ENCODE measurements at places on chromosomes 5 and 9.

DNA sequence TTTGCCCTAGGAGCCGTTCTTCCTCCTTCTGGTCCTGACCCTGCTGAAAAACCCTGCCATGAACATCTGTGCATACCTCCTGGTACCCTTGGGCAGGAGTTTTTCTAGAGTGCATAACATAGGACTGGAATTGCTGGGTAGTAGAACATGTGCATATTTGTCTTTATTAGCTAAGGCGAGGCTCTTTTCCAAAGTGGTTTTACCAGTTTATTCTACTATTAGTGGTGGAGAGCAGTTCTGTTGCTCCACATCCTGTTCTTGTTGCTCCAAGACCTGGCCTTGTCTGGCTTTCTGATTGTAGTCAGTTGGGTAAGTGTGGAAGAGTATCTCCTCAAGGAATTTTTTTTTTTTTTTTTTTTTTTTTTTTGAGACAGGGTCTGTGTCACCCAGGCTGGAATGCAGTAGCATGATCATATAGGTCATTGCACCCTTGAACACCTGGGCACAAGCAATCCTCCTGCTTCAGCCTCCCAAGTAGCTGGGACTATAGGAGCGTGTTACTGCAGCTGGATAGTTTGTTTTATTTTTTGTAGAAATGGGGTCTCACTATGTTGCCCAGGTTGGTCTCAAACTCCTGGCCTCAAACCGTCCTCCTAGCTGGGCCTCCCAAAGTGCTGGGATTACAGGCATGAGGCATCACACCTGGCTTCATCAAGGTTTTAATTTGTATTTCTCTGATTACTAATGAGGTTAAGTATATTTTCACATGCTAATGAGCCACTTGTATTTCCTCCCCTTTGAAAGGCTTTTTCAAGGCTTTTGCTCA lies 85.2 kb downstream of the SPRY4 start:
- DNase-seq, result no peak

GRCh38 chr9:117302487-117302886 lies 112.4 kb downstream of the ASTN2 start:
- no peak for DNase-seq

GRCh38 chr5:107601076-107601475 lies 69.7 kb downstream of the EFNA5 start:
- no peak for DNase-seq

DNA sequence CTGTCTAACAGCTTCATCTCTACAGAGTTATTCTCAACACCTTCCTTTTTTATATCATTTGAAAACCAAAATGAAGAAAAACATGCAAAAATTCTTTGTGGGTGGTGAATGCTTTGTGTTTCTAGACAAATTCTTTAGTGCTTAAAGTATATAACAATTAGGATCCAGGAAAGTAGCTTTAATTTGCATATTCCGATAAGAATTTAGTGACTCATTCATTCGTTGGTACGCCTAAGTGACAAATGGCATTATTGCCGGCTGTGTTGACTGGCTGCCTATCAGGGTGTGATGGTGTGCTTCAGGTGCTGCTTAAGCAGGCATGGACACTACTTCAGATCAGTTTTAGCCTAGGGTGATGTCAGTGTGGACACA lies 35.2 kb downstream of the LMNB1 start:
- DNase-seq, result no peak

GRCh38 chr9:125241863-125242739 lies 958 bp upstream of the HSPA5 start:
- DNase-seq, result no peak

DNA sequence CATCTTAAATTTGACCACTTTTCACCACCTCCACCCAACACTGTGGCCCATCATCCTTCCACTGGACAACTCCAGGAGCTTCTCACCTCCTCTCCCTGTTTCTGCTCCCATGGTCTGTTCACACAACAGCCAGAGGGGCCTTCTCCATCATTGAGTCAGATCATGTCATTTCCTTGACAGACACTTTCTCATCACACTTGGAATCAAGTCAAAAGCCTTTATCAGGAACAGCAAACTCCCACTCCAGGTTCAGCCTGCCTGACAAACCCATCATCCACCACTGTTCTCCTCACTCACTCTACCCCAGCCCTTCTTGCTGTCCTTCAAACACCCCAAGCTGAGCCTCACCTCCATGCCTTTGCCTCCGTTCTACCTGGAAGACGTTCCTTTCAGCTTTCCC lies 78.4 kb upstream of the ADRA1B start:
- DNase-seq, result no peak

DNA sequence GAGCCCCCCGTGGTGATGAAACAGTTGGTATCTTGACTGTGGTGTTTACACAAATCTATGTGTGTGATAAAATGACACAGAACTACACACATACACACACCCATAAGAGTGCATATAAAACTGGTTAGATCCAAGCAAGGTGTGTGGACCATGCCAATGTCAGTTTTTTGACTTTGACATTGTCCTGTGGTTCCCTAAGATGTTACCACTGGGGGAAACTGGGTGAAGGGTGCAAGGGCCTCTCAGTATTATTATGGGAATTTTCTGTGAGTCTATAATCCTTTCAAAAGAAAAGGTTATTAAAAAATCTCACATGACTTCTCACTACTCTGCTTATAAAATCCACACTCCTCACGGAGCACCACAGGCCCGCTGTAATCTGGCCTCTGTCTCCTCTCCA lies 13.4 kb upstream of the KCNIP1 start:
- no peak for DNase-seq

- no peak for DNase-seq
Observed at GRCh38 chr9:112028242-112029221, 131.9 kb downstream of the UGCG start.

DNA sequence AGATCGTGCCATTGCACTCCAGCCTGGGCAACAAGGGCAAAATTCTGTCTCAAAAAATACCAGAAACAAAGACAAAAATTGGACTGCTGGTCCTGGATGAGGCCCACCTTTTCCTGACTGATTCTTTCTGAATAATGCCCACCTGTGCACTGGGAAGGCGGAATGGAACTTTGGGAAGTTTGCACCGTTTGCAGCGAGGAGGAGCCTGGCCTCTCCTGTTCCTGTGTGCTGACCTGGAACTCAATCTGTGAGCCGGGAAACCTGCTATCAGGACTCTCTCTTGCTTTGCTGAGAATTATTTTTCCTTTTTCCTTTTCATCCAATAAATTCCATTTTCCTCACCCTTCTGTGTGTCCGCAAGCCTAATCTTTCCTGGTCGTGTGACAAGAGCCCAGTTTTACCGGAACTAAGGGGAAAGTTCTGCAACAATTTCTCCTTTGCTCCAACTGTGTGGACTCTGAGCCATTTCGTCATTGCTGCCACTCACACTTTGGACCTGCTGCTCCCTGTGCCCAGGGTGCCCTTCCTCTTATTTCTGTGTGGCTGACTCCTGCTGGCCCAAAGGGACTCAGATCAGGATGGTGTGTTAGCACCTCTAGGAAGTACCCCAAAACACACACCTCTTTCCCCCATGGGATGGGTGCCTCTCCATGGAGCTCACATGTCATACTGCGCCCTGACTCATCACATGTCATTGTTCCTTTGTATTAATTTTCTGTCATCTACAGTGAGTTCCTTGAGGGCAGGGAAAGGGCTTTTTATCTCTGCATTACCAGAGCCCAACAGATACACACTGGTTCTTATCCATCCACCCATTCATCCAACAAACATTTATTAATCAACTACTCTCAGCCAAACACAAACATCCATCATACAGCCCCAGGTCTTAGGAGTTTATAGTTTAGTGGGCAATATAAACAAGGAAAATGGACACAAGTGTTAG lies 4.7 kb upstream of the GLRX start:
- DNase-seq, result no peak

DNA sequence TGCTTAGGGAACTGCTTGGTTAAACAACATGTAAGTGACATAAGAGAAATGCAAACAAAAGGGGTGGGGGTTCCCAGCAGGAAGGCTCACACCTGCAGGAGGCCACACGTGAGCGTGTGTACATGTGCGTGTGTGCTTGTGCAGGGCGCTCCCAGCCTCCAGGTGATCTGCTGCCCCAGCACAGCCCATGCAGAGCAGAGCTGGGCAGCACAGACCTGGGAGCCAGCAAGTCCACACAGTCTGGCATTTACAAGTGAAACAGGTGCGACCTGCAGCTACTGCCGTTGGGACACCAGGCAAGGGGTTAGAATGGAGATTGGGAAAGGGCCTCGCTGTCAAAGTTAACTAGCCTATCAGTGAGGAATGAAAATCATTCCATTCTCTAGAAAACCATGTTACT lies 41.8 kb downstream of the GRAMD2B start:
- DNase-seq, result no peak

DNA sequence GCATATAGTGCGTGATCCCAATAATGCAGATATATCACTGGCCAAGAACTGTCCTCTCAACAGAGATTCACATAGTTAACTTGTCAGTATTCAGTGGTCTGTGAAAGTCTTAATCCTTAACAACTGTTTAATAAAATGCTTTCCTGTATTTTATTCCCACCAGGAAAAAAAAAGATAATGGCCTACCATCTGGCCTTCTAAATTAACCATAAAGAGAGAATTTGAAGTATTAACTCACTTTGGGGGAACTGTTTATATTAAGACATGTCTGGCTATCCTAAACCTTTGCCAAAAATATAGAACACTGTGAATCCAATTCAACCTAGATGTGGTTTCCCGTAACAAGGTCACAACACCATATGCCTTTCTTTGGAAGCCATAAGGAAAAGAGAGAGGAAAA lies 818 bp upstream of the FREM1 start:
- no peak for DNase-seq

DNA sequence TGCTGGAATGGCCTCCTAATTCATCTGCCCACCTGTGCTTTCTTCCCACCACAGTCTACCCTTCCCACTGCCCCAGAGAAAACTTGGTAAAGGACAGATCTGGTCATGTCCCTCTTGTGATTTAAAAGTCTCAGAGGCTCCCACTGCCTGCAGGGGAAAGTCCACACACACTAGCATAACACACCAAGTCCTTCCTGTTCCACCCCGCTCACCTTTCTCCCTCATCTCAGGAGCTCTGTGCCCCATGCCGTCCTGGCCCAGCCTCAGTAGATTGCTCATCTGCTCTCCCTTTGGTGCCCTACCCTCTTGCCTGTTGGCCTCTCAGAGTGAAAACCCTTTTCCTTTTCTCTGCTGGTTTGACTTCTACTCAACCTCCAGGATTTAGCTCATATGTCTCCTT lies 111.4 kb upstream of the MAP3K1 start:
- no peak for DNase-seq

- no peak for DNase-seq
Observed at GRCh38 chr9:122302237-122303093, 37.8 kb downstream of the MRRF start.

DNA sequence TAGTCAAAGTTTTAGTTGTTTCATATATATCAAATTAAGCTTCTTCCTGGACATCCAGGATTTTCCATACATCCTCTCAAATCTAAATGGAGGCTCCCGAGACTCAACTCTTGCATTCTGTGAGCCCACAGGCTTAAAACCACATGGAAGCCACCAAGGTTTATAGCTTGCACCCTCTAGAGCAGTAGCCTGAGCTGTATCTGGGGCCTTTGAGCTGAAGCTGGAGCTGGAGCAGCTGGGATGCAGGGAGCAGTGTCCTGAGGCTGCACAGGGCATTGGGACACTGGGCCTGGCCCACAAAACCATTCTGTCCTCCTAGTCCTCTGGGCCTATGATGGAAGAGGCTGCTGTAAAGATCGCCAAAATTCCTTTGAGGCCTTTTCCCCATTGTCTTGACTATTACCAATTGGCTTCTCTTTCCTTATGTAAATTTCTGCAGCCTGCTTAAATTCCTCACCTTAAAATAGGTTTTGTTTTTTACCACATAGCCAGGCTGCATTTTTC lies 151.0 kb downstream of the COX7C start:
- DNase-seq, result no peak

DNA sequence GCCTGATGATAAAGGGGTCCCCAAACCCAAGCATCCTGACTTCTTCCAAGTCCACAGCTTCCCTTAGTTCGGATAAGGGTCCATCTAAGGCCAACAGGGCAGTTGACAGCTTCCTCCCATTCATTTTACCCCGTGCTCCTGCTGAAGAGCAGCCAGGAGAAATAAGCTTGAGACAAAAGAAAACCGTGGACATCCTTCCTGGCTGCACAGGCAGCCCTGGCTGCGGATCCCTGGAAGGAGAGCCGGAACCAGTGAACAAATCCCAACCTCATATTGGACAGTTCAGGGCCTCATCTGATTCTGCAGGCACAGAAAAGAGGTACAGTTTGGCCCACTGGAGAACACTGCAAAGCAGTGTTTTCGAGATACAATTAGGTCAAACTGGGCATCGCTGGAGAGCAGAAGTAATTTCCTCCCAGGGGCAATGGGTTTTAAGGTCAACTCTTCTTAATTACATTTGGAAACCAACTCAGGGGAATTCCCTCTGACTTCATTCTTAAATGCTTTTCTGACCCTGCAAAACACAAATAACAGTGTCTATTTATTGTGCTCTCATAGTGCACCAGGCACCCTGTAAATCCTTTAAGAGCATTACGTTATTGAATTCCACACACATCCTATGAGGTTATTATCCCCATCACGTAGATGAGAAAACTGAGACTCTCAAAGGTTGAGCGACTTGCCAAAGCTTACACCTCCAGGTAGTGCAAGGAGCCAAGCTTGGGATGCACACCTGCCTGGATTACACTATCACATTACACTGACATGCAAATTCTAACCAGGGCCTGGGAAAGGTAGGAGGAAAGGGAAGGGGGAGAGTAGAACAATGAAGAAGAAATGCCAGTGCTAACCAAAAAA lies 21.2 kb downstream of the ADAM19 start:
- no peak for DNase-seq

DNA sequence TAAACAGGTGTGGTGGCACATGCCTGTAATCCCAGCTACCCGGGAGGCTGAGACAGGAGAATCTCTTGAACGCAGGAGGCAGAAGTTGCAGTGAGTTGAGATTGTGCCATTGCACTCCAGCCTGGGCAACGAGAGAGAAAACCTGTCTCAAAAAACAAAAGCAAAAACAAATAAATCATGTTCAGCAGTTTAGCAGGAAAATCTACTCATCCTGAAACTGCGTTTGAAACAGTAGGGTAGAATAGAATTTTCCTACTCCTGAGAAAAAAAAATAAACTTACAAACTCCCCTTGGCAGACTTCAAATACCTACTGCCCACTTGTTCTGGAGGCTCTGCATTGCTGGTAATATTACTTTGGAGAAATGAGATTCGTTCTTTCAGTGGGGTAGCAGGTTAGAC lies 367.7 kb downstream of the GADD45G start:
- DNase-seq, result no peak

- no peak for DNase-seq
Observed at GRCh38 chr9:113026200-113026599, 14.2 kb upstream of the ZNF883 start.

DNA sequence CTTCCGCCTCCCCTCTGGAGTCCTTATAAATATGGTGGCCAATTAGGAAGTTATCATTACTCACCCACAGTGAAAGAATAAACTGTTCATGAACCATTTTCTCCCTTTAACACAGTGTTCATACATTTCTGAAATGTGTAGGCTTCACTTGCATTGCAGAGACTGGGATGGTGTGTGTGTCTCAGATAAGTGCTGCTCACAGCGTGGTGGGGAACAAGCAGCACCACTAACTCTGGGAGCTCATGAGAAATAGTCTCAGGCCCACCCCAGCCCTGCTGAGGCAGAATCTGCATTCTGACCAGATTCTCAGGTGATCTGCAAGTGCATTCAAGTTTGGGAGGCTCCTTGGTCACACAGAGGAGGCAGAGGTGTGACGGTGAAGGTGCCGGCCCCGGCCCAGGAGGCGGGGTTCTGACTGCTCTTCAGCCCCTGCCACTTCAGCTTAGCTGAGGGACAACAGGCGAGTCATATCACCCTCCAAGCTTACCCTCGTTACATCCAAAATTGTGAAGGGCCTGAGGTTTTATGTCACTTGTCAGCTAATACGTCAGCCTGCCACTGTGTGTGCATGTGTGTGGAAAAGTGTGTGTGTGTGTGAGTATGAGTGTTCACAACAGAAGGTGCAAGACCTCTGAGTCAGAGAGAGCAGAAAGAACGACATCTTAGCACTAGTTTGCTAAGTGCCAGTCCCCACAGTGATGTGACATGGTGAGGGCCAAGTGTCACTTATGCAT lies 34.7 kb downstream of the DAP start:
- no peak for DNase-seq
